CD4-positive, alpha-beta T cell treated with Interleukin-21 for 1 hour (primary cell): ENCODE measurements at places on chromosomes 6 and 20.

- DNase-seq: no peak
Observed at GRCh38 chr6:53119772-53120409, 28.8 kb downstream of the GCM1 start.

DNA sequence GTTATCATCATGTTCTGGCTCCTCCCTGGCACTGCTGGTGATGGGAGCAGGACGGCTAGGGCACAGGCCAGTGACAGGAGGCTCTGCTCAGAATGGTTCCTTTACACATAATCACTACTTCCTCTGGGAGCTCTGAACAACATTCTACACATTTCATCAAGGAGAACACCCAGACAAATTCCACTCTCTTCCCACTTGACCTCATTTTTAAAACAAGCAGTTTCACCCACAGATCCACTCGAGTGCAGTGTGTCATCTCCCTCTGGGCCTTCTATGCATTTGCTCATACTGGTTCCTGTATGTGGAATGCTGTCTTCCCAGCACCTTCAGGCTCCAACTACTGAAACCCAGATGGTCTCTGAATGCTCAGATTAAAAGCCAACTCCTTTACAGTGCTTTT lies 84.8 kb downstream of the ELOVL5 start:
- DNase-seq: no peak

GRCh38 chr20:52420805-52421204 lies 229.2 kb upstream of the ZFP64 start:
- no peak for DNase-seq

GRCh38 chr6:163133017-163133416 lies 281.5 kb upstream of the QKI start:
- no peak for DNase-seq

DNA sequence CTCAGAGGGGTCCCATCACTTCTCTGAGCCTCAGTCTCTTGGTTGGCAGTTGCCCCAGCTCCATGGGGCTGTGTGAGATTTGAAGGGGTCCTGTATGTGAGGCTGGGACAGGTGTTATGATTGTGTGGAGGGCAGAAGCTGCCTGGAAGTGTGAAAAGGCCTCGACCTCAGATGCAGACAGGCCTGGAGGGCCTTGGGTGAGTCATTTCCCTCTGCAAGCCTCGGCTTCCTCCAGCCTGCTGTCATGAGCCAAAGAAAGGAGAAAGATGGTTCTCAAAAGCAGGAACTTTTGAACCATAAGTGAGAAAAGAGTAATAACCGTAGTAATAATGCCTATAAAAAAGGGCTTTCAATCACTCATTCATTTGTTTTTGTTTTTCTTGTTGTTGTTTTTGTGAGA lies 37.5 kb downstream of the SNAI1 start:
- DNase-seq: no peak

GRCh38 chr6:6546318-6547109 lies 42.0 kb upstream of the LY86 start:
- no peak for DNase-seq

DNA sequence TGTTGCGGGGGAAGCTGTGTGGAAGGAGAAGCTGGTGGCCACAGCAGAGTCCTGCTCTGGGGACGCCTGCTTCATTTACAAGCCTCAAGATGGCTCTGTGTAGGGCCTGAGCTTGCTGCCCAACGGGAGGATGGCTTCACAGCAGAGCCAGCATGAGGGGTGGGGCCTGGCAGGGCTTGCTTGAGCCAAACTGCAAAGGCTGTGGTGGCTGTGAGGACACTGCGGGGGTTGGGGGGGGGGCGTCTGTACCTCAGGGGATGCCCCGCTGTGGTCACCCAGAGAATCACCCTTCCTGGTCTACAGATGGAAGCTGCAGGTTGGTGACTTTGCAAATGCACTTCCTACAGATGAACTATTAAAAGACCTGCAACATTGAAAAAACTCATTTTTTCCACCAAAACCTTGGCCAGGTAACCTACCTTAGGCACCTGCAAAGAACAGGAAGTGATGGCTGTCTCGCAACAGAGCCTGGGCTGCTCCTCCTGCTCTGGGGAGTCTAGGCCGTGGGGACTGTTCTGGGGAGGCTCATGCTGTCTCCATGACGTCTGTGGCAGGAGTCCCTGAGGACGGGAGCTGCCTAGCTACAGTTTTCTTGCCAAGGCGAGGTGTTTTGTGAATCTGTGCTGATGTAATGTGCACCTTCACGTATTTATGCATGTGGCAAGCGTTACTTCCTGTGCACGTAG lies 7.3 kb downstream of the NPBWR2 start:
- peak; percentile 36 for DNase-seq

- DNase-seq: peak; percentile 39
Observed at GRCh38 chr6:141988954-141989705, 143.6 kb upstream of the GJE1 start.

DNA sequence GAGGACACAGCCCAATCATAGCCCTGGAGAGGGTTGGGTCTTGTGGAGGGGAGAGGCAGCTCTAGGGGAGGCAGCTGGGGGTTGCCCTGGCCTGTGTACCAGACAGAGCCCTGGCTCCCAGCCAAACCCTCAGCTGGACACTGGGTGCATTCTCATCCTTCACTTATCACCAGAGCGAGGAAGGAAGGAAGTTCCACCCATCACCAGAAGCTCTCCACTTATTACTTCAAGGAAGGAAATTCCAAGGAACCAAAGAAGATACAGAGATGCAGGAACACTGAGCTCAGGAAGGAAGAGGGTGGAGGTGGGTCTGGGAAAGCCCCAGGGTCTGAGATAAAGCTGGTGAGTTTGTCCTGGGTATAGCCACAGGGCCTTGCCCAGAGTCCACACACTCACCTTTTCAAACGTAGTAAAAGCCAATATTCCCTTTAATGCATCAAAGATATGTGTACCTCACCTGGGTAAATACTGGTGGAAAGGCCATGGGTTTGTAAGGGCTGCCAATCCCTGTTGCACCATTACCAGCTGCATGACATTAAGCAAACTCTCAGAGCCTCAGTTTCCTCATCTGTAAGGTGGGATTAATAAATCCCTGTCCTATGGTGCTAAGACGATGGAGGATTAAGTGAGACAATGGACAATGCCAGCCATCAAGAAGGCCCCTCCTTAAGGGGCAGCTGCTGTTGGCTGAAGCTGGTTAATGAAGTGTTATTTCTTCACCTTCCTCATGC lies 109.7 kb upstream of the NAA20 start:
- no peak for DNase-seq

- no peak for DNase-seq
Observed at GRCh38 chr6:148775161-148775560, 28.3 kb downstream of the UST start.

DNA sequence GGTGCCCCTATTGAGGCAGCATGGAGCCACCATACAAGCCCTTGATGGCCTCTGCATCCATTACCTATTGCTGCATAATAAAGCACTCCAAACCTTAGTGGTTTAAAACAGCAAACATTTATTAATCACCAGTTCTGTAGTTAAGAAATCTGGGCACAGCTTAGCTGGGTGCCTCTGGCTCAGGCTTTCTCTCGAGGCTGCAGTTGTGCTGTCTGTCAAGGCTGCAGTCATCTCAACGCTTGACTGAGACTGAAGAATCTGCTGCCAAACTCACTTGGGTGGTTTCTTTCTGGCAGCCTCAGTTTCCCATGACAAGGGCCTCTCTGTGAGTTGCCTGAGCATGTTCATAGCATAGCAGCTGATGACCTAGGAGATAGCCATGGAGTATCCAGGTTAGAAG lies 207.4 kb upstream of the LRFN2 start:
- no peak for DNase-seq

DNA sequence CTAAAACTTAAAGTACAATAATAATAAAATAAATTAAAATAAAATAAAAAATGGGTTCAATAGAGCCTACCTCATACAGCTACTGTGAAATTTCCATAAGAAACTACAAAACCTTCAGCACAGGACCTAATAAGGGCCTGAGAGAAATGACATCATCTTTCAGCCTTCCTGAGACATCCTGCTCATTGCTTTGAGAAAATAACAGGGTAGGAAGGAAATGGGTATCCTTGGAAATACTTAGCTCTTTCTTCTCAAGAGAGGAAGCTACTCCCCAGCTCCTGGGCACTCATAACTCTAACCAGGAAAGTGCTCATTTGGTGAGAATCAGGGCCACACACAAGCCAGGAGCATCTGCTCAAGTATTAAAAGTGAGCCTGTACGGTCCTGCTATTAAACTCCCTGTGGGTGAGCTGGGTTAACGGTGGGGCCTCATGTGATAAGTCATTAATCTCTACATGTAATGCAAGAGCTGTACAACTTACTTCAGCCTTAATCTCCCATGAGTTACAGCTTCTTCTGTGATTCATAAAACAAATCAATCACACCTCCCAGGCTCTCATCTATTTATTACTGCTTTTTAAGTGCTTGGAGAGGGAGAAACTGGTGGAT lies 141.4 kb downstream of the MAFB start:
- DNase-seq: no peak

DNA sequence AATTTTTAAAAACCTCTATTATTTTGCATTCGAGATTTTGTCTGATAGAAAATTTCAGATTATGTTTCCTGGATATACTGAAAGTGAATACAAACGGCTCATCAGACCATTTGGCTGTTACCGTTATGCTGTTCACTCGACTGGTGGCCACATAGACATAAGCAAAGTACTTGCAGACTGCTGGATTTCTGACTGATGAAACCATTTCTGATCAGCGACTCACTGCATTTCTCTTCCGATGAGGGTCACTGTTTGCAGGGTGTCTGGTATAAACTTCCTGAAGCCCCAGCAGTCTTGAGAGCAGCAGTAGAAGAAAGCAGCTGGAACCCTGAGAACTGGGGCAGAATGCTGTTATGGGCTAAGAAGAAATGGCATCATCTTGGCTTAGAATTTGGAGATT lies 17.7 kb downstream of the SNX9 start:
- no peak for DNase-seq

DNA sequence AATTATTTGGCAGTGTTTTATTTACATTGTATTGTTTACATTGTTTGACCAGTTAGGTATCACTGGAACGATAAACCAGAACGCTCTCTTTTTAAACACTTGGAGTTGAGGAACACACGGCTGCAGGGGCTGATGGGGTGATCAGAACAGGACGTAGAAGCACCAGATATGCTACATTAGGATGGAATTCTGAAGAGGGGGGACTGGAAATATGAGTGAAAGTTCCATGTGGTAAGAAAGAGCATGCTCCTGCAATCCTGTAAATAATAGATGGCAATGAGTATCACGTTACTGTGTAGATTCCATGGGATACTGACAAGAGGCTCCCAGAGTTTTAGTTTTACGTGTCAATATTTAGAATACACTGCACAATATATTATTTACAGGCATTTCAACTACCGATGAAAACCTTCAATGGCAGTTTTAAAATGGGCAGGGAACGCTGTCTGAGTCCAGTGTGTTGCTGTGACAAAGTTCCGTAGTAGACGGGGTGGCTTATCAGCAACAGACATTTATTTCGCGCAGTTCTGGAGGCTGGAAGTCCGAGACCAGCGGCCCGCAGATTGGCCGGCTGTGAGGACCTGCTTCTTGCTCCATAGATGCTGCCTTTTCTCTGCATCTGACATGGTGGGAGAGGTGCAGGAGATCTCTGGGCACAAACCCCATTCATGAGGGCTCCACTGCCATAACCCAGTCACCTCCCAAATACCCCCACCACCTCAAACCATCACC lies 43.1 kb downstream of the SYNJ2 start:
- DNase-seq: no peak

- no peak for DNase-seq
Observed at GRCh38 chr6:8013763-8014162, 50.4 kb downstream of the BLOC1S5 start.

- DNase-seq: no peak
Observed at GRCh38 chr20:9179867-9180266, 111.0 kb downstream of the PLCB4 start.

GRCh38 chr6:125558241-125558843 lies 191.1 kb upstream of the HEY2 start:
- DNase-seq: no peak

DNA sequence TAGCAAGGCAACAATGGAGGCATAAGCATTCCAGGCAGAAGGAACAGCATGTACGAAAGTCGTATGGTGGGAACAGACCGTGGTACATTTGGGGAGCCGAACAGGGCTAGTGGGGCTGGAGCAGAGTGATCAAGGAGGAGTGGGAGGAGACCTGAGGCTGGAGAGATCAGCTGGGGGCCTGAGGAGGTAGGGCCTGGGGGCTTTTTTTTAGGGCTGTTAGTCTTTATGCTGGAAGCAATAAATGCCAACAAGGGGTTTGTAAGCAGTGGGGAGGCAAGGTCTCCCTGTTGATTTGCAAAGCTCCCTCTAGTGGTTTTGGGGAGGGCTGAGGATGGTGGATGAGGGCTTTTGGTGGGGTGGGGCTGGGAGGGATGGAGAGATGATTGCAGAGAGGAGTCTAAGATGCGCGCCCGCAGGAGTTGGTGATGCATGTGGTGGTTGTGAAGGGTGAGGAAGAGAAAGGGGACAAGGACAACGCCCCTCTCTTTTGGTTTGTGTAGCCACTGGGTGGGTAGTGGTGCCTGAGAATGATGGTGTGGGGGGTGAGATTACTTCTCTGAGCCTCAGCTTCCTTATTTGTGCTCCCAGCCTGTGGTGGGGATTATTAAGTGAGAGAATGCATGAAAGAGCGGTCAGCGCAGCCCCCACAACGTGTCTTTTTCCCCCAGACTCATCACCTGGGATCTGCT lies 74.1 kb upstream of the TOX2 start:
- DNase-seq: peak; percentile 31

- DNase-seq: peak; percentile 56
Observed at GRCh38 chr20:208942-209566, 18.0 kb upstream of the DEFB129 start.

GRCh38 chr6:167238694-167239467 lies 52.2 kb upstream of the UNC93A start:
- DNase-seq: no peak
